Stimulated activated CD8-positive, alpha-beta memory T cell treated with anti-CD3 and anti-CD28 coated beads, Interleukin-4, amount 100 ng/mL, for 1 hour (primary cell): ENCODE measurements at places on chromosomes 12 and 14.

DNA sequence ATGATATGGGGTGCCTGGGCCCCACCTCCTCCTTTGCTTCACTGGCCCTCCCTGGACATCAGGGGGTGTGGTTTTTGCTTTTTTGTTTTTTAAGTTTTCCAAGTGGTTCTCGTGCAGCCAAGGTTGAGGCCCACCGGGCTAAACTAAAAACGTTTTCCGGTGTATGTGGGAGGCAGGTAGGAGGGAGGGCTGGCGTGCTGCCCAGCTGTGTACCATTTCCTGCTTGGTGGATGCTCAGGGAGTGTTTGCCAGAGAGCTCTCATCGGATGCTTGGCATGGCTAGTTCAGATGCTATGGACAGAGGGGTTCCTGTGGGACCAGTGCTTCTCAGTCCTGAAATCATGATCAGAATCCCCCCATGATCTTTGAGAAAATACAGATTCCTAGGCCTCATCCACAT is 246.4 kb downstream of the CACNA1C start:
- no peak for DNase-seq

GRCh38 chr12:75939016-75939642 is 92.4 kb downstream of the PHLDA1 start:
- DNase-seq = no peak

GRCh38 chr12:2489275-2489674 is 305.5 kb upstream of the FKBP4 start:
- no peak for DNase-seq

DNA sequence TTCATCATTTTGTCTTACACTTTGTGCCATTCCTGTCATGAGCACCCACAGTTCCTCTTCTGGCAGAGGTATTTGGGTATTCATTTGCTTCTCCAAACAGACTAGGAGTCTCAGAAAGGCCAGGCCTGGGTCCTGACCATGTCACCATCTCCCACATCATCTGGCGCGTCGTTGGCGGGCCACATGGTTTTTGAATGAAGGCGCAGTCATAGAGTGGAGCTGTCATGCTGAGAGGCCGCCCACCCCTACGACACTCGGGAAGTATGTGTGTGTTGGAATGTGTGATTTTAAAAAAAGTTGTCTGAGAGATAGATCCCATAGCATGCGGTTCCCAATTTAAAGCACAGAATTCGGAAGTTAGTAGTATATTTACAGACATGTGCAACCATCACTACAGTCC is 15.6 kb upstream of the TTC7B start:
- DNase-seq = no peak

DNA sequence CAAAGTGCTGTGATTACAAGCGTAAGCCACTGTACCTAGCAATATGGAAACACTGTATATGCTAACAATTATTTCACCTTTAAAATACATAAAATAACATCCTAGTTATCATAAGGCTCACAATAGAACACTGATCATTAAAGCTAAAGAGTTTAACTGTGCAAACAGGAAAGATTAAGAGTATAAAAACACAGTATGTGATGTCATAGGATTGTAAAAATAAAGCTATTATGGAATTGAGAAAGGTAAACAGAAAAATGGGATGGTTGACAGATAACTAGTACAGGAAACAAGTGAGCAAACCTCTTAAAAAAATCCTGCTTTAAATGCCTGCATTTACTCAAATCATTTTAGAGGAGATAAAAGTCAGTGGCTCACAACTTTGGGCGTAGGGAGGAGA is 10.8 kb upstream of the IPO8 start:
- no peak for DNase-seq

DNA sequence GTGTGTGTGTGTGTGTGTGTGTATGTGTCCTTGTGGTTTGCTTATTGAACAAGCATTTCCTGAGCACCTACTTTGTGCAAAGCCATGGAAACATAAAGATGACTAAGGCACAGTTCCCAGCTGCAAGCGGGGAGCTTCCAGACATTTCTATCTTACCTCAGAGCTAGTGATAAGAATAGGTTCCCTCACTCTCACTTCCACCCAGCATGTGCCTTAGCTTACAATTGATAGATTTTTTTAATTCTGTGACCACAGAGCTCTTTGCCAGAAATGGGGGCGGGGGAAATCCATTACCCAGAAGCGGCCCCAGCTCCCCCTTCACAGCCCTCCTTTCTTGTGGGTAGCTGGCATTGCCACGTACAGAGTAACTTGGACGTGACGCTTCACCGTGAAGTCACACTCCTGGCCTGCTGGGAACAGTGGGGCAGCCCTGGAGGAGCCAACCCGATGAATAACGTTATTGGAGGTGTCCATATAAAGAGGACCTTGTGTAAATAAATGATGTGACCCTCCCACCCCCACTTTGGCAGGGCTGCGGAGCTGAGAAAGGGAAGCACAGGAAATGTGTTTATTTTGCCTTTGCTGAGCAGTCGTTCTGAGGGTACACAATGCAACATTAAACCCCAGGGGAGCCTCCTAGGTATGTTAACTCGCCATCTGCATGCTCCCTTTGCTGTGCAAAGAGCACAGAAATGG is 238.9 kb downstream of the CHST11 start:
- DNase-seq = no peak
